Urothelium cell line (cell line): ENCODE measurements at places on chromosomes 13 and 19.

- no peak for DNase-seq
These were observed 94.6 kb upstream of the DIAPH3 start for GRCh38 chr13:60258349-60258748.

DNA sequence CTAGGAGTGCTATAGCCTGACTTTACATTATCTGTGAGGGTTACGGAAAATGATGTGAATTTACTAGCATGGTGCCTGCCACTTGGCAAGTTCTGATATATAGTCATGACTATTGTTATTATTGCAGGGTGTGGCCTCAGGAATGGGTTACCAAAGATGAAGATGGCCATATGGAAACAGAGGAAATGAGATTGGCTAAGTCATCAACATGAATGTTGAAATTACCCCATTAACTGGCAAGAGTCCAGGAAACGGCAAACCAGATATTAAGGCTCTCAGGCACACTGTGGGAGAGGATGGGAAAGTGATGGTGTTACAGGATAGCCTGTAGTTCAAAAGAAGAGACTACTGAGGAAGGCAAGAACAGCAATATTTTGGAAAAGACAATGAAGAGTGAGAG, 183.3 kb downstream of the KCNRG start:
- DNase-seq: no peak

DNA sequence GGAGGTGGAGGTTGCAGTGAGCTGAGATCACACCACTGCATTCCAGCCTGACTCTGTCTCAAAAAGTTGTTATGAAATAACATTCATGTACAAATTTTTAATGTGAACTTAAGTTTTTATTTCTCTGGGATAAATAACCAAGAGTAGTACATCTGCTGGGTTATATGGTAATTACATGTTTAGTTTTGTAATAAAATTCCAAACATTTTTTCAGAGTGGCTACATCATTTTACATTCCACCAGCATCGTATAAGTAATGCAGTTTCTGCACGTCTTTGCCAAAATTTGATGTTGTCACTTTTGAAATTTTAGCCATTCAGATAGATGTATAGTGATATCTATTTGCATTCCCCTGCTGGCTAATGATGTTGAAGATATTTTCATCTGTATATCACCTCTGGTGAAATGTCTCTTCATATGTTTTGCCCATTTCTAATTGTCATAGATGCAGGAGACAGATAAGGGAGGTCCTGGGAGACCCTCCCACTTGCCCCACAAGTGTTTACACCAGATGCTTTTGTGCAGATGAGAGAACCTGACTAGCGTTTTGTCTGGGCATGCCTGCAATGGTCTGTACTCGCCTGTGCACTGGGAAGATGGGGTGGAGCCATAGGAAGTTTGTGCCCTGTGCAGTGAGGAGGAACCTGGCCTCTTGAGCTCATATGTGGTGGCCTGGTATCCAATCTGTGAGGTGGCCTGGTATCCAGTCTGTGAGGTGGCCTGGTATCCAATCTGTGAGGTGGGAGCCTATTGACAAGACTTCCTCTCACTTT, 12.7 kb upstream of the KBTBD6 start:
- DNase-seq: no peak

GRCh38 chr13:43058318-43058674, 34.9 kb downstream of the DNAJC15 start:
- DNase-seq: peak; percentile 36

- no peak for DNase-seq
These were observed 29.2 kb upstream of the TM9SF2 start for GRCh38 chr13:99472122-99472440.

GRCh38 chr19:34835631-34836351, 62.8 kb upstream of the ZNF599 start:
- DNase-seq: no peak

- DNase-seq: peak; percentile 60
These were observed 245.7 kb downstream of the DNAJC15 start for GRCh38 chr13:43269037-43269481.
